ENCODE measurements at places on chromosomes 12 and 14.

DNA sequence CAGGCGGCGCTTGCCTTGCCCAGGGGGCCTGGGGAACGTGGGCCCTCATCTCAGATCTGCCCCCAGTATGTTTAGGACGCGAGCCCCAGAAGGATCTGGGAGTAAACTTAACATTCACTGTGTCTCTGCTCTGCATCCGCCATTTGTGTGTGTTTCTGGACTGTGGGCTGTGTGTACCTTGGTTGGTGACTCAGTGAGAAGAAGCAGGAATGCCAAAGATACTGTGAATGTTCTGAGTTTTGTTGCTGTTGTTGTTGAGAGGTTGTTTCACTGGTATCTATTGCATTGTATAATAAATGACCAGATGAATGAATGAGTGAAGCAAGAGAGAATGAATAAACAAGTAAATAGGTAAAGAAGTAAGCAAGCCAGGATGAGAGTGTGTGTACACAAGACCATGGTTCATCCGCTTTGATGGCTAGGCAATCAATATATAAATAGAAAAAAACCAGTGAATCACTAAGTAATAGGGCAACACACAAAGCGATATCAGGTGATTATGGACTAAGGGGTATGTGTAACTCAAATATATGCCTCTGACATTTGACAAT is 20.5 kb downstream of the MEG3 start:
- no peak for DNase-seq

GRCh38 chr12:93297032-93297431 is 80.7 kb upstream of the NUDT4 start:
- DNase-seq, result no peak

- no peak for DNase-seq
These were observed 33.7 kb upstream of the NPAS3 start for GRCh38 chr14:32905013-32905412.

DNA sequence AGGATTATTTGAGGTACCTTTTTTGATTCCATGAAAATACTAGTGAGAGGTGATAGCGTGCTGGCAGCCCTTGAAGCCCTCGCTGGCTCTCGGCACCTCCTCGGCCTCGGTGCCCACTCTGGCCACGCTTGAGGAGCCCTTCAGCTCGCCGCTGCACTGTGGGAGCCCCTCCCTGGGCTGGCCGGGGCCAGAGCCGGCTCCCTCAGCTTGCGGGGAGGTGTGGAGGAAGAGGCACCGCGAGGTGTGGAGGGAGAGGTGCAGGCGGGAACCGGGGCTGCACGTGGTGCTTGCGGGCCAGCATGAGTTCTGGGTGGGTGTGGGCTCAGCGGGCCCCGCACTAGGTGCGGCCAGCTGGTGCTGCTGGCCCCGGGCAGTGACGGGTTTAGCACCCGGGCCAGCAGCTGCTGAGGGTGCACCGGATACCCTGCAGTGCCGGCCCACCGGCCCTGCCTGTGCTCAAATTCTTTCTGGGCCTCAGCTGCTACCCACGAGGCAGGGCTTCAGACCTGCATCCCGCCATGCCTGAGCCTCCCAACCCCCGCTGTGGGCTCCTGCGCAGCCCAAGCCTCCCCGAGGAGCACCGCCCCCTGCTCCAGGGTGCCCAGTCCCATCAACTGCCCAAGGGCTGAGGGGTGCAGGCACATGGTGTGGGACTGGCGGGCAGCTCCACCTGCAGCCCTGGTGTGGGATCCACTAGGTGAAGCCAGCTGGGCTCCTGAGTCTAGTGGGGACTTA is 7.4 kb downstream of the MOK start:
- DNase-seq, result no peak

DNA sequence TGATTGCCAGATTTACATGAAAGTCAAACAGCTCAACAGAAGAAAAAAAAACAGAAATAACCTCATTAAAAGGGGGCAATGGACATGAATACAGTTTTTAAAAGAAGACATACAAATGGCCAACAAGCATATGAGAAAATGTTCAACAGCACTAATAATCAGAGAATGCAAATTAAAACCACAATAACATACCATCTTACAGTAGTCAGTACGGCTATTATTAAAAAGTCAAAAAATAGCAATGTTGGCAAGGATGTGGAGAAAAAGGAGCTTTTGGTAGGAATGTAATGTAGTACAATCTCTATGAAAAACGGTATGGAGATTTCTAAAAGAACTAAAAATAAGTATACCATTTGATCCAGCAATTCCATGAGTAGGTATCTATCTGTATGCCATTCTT is 272.1 kb downstream of the CEP128 start:
- DNase-seq, result no peak

GRCh38 chr14:62066304-62066703 is 304.1 kb downstream of the SNAPC1 start:
- DNase-seq, result no peak

- DNase-seq, result no peak
These were observed 70.4 kb downstream of the MOK start for GRCh38 chr14:102234331-102235264.

All from neuronal stem cell (in vitro differentiated cells).